ENCODE measurements at places on chromosomes 2 and 18. TPM values are rescaled to one million over a fixed set of nuclear protein-coding genes. Genes with fewer than 3 reads are reported as not detected.

- no peak within 1 kb of the TSS for H3K4me3 ChIP-seq
- peaks cover 66% of the 10 kb centered on the region for H3K27me3 ChIP-seq
- H3K4me1 ChIP-seq, result no peaks in the 10 kb centered on the region
- H3K27ac ChIP-seq, result no peak within 1 kb of the TSS
- no peak for DNase-seq
These were observed at the start of gene HOXD3 for GRCh38 chr2:176156807-176157498. HOXD3 (plus strand) TSS chr2:176157307; CDS start chr2:176169115, 11,808 bp downstream.

METTL8 gene
- total RNA-seq, result 35.1 TPM

DNA sequence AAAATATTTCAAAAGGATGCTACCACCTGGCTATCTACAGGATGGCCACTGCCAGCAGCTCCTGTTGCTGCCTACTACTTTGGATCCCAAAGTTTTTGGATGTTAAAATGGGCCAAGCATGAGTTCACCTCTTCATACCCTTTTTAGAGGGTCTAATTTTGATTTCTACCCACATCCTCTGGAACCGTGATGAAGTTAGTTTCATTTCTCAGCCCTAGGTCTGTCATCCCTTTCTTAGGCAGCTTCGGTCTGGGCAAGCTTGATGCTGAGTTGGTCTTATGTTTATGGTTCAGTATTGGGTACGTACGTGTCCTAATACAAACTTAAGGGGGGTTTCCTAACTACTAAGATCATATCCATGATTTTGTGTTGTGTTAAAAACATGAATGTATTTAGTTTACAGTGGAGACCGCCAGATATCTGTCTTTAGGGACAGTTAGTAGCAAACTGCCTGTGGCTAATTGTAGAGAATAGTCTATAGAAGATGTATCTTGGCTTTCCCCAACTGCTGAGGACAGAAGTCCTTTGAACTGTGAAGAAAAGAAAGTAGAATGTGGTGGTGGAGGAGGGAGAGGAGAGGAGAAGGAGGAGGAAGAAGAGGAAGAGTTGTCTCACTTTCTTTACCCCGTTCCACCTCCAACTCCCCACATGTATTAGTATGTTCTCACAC, 184.9 kb downstream of the UBE2E3 start:
- H3K36me3 ChIP-seq, result no peaks in the 10 kb centered on the region
- no peak overlapping the region for H3K27ac ChIP-seq
- no peak overlapping the region for H3K4me3 ChIP-seq
- H3K4me1 ChIP-seq, result no peaks in the 10 kb centered on the region

GRCh38 chr2:11155381-11156035, at the start of gene SLC66A3:
SLC66A3 (plus strand) TSS chr2:11155467; CDS start chr2:11155547, 80 bp downstream.
- no peaks in the 10 kb centered on the region for H3K27me3 ChIP-seq
- H3K27ac ChIP-seq, result peak within 1 kb of the TSS; percentile 76
- H3K36me3 ChIP-seq, result no peaks in the 10 kb centered on the region
- H3K4me1 ChIP-seq, result peaks cover 41% of the 10 kb centered on the region

AQP12B gene
- total RNA-seq, result not detected

GRCh38 chr2:69831354-69831905, 2.0 kb downstream of the GMCL1 start:
- no peak overlapping the region for H3K27ac ChIP-seq
- no peaks in the 10 kb centered on the region for H3K27me3 ChIP-seq

NOSTRIN gene
- 50.9 TPM for total RNA-seq

- no peaks in the 10 kb centered on the region for H3K4me1 ChIP-seq
- H3K36me3 ChIP-seq, result no peaks in the 10 kb centered on the region
- DNase-seq, result no peak
- H3K27ac ChIP-seq, result no peak overlapping the region
These were observed 104.6 kb upstream of the TEX51 start for GRCh38 chr2:126793885-126794613.

GRCh38 chr18:7889515-7889914, 322.4 kb downstream of the PTPRM start:
- H3K4me1 ChIP-seq, result no peaks in the 10 kb centered on the region
- no peak for DNase-seq
- no peak overlapping the region for H3K27ac ChIP-seq
- no peak overlapping the region for H3K4me3 ChIP-seq
- no peaks in the 10 kb centered on the region for H3K27me3 ChIP-seq

DNA sequence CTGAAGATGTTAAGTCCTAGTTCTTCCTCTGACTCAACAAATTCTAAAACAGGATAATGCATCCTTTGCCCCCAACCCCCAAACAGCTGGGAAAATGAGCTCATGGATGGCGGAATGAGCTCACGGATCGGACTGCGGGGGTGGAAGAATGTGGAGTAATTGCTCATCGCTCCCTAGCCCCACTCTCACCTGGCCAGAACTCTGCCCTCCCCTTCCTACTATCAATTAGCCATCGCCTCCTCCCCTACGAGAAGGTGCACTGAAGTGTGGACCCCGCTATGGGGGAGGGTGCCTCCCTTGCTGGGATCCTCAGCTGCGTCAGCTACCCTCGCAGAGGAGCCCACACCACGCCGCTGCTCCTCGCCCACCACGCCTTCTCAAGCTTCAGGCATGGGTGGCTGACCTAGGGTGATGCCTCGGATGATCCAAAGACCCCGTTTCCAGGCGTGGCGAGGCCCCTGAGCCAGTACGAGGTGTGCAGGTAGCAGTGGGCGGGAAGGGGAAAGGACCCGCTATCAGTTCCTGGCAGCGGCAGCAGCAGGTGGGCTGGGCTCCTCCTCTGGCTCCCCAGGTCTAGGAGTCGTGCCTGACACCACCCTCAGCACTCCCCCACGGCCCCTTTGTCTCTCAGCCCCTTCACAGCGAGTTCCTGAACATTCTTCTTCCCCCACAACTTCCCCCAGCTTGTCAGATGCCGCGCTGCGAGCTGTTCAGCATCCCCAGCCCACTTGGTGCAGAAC, 82.1 kb upstream of the POMC start:
- H3K36me3 ChIP-seq, result peaks cover 22% of the 10 kb centered on the region
- no peak overlapping the region for H3K27ac ChIP-seq
- H3K27me3 ChIP-seq, result no peaks in the 10 kb centered on the region

RETREG2 gene
- total RNA-seq, result 32.1 TPM

SAG gene
- not detected for total RNA-seq

ADD2 gene
- total RNA-seq, result 59.6 TPM

MROH2A gene
- total RNA-seq, result not detected

- peaks cover 3% of the 10 kb centered on the region for H3K27me3 ChIP-seq
- H3K36me3 ChIP-seq, result no peaks in the 10 kb centered on the region
- H3K4me1 ChIP-seq, result no peaks in the 10 kb centered on the region
- DNase-seq, result no peak
These were observed 71.3 kb downstream of the TNFRSF11A start for GRCh38 chr18:62396381-62396780.

UNC80 gene
- total RNA-seq, result 0.11 TPM

EVA1A gene
- not detected for total RNA-seq

DNA sequence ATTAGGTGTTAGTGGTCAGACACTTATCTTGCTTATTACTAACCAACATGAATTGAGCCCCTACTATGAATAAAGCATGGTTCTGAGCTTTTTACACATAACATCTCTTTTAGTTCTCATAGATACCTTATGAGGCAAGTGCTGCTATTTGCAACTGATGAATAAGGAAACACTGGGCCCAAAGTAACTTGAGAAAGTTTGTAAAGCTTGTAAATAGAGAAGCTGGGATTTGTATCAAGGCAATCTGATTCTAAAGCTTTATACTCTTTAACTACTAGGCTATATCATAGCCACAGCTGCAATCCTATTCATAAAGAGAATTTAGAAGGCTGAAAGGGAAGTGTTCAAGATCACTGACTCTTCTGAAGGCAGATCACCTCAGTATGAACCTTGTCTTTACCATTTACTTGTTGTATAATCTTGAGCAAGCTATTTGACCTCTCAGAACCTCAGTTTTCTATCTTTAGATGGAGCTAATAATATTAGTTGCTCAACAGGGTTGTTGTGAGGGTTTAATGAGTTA, 60.4 kb downstream of the ABCB11 start:
- H3K27me3 ChIP-seq, result no peaks in the 10 kb centered on the region
- no peak overlapping the region for H3K27ac ChIP-seq
- no peaks in the 10 kb centered on the region for H3K36me3 ChIP-seq
- no peak overlapping the region for H3K4me3 ChIP-seq
- H3K4me1 ChIP-seq, result no peaks in the 10 kb centered on the region

GRCh38 chr2:136013955-136014354, 28.5 kb upstream of the DARS1 start:
- no peak overlapping the region for H3K27ac ChIP-seq
- no peaks in the 10 kb centered on the region for H3K36me3 ChIP-seq
- DNase-seq, result no peak
- no peaks in the 10 kb centered on the region for H3K4me1 ChIP-seq
- H3K4me3 ChIP-seq, result no peak overlapping the region

DNA sequence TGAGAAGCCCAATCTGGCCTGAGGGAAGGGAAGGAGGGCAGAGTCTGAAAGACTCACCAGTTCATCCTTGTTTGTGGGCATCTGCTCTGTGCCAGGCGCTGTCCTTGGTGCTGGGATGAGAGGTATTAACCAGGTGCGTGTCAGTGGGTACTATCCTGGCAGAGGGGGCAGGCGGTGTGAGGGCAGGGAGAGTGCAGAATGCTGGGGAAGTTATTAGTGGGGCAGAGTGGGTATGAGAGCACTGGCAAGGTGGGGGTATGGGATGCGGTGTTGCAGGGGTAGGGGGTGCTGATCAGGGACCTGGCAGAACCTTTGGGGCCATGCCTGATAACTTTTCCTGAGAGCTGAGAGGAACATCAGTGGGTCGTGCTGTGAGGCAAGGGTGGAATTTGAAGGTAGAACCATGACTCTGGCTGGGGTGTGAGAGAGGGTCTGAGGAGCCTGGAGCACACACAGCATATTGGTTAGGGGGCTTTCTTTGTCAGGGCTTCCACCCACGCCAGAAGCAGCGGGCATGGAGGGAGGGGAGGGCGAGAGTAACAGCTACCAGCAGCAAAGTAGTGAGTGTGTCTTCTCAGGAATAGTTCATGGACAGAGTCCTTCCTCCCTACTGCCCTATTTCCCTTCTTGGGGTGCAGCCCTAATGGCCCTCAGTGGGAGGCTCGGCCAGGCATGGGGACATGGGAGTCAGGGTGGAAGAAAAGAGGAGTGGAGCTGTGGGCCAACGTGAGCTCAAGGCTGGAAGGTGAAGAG, 290.7 kb downstream of the CYP26B1 start:
- H3K4me1 ChIP-seq, result no peaks in the 10 kb centered on the region
- no peaks in the 10 kb centered on the region for H3K36me3 ChIP-seq
- no peak for DNase-seq

RGPD3 gene
- total RNA-seq, result not detected

- no peak for DNase-seq
- H3K27ac ChIP-seq, result no peak overlapping the region
- H3K36me3 ChIP-seq, result no peaks in the 10 kb centered on the region
- no peak overlapping the region for H3K4me3 ChIP-seq
- H3K4me1 ChIP-seq, result no peaks in the 10 kb centered on the region
- no peaks in the 10 kb centered on the region for H3K27me3 ChIP-seq
These were observed 1127.5 kb upstream of the CELF4 start for GRCh38 chr18:38693104-38693503.

NEU4 gene
- total RNA-seq, result 0.40 TPM

- no peak for DNase-seq
- H3K27ac ChIP-seq, result no peak overlapping the region
- no peaks in the 10 kb centered on the region for H3K36me3 ChIP-seq
- no peak overlapping the region for H3K4me3 ChIP-seq
- no peaks in the 10 kb centered on the region for H3K4me1 ChIP-seq
These were observed 22.6 kb downstream of the ITGA6 start for GRCh38 chr2:172449911-172450550.

- no peak for DNase-seq
- H3K27me3 ChIP-seq, result no peaks in the 10 kb centered on the region
- peaks cover 7% of the 10 kb centered on the region for H3K4me1 ChIP-seq
- H3K36me3 ChIP-seq, result no peaks in the 10 kb centered on the region
These were observed 170.5 kb downstream of the PHLPP1 start for GRCh38 chr18:62885804-62886203.

Data from K562 (cell line).